KBM-7 (cell line): ENCODE measurements at places on chromosomes 2 and 18.

GRCh38 chr2:231693956-231694355, 14.4 kb upstream of the PTMA start:
- DNase-seq = no peak

DNA sequence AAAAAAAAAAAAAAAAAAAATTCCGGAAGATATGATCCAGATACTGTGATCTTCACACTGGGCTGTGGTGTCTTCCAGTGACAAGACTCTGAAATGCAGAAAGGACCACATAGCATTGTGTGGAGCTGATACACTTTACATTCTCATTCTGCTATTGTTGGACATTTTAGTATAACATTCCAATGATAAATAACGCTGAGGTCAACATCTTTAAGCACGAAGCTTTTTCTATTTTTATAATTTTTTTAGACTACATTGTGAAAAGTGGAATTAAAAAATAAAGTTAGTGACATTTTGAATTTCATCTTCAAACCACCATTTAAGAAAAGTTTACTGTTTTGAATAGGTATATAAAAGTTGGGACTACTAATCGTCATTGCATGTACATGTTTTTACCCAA, 62.7 kb downstream of the CDCA7 start:
- DNase-seq = no peak

DNA sequence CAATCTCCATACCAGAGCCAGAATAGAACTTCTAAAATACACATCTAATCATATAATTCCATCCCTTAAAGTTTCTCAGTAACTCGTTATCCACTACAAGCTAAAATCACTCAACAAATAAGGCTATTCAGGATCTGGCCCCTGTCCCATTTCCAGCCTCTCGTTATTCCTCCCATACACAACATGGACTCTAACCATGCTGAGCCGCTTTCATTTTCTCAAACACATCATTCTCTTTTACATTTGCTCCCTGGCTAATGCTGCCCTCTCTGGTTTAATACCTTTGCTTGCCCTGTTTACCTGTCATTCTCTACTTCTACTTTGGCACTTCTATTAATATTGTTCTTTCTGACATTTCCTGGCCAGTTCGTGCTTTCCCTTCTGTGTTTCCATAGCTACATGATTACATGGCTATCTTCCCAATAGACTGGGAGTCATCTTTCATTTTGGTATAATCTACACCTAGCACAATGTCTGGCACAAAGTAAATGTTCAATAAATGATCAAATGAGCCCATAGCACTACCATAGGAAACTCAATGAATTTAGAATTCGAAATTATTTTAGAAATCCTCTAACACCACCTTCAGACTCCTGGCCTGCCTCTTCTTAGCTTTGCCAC, 163.6 kb upstream of the VRK2 start:
- no peak for DNase-seq

GRCh38 chr2:126935774-126936173, 37.1 kb downstream of the TEX51 start:
- no peak for DNase-seq

GRCh38 chr2:143513081-143513480, 383.9 kb downstream of the ARHGAP15 start:
- peak; percentile 41 for DNase-seq

DNA sequence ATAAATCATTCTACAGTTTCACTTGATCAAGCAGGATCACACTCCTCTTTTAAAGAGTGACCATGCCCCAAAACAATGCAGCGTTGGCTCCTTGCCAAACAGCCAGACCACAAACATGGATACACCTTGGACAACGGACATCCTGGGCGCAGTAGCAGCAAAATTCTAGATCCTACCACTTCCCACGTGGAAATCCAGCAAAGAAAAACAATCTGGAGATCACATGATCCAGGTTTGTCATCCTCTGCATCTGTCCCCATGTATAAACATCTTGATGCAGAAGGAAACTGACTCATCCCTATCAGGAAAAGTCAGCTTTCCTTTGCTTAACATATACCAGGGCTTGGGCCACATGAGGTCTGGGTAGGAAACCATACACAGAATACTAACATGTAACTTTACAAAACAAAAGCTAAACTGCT, 53.1 kb downstream of the ZNF521 start:
- peak; percentile 76 for DNase-seq

- DNase-seq = peak; percentile 11
Observed at GRCh38 chr2:73235315-73236028, 1.4 kb downstream of the CCT7 start.

DNA sequence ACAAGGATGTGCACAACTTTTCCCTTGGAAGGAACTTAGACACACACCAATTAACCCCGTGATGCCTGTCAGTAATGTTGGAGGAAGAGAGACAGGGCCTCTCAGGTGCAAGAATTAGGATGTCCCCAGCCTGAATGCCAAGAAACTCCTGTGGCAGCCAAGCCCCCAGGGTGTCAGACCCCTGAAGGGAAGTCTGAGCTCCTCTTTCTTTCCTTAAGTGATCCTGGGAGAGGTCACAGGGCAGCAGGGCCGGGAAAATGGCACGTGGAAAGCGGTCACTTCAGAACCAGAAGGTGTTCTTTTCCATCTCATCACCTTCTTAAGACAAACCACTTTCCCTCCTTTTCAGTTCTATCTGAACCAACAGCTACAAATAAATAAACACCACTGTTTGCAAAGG, 185.9 kb downstream of the ANAPC1 start:
- DNase-seq = no peak

- DNase-seq = no peak
Observed at GRCh38 chr2:73077424-73077795, 5.9 kb upstream of the SFXN5 start.

DNA sequence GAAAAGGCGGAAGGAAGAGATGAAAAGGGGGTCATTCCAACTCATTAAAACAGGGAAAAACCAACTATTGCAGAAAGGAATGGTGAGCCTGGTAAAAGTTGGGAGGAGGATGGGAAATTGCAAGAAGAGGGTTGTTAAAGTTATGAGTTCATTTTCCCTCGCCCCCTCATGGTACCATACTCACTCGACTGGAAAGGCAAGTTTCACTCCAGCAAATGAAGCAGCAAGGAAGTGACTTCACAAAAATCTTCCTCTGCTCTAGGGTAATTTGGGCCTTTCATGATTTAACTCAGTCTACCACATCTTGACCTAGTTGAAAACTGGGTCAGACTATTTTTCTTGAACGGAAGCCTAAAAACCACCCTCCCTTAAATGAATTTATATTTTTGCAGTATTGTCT, 22.8 kb upstream of the DAW1 start:
- no peak for DNase-seq

GRCh38 chr2:9646196-9647030, 15.6 kb upstream of the YWHAQ start:
- no peak for DNase-seq

- DNase-seq = no peak
Observed at GRCh38 chr2:170161516-170162270, 16.3 kb upstream of the MYO3B start.
